ENCODE measurements at places on chromosomes 4 and X.

DNA sequence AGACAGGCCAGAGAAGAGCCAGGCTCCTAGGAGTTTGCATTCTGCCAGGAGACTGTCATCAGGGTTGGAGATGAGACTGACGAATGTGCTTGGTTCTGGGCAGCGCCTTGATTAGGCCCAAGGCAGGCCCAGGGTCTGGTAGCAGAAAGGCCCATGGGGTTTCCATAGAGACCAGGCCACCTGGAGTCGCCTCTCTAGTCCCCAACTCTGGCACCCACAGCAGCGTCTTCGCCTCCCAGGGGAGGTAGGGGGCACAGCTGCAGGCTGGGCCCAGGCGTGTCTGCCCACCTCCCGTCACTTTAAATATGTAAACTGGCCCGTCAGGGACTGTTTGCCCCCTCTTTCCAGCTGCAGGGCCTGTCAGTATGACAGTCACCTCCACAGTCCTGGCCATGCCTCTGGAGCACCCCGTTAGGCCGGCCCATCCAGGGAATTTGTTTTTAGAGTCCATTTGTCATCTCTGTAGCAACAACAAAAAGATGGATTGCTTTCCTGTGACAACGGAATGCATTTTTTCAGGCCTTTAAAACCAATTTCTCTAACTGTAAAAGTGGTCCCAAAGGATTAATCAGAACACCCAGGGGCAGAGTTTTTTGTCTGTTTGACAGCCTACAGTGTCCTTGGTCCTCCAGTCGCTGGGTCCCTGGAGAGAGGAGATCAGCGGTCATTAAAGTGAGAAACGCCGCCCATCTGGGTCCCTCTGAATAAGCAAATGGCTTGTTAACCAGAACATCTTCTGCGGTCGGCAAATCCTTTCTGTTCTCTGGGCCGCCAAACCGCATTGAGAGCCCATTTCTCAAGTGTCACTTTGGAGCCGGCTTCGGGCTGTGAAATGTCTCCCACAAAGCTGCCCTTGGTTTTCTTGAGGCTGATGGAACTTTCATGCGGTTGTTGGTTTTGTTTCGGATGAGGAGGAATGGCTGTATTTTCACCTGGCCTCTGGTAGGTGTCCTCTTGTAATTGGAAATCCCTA is 153.0 kb upstream of the PSAPL1 start:
- DNase-seq: no peak

DNA sequence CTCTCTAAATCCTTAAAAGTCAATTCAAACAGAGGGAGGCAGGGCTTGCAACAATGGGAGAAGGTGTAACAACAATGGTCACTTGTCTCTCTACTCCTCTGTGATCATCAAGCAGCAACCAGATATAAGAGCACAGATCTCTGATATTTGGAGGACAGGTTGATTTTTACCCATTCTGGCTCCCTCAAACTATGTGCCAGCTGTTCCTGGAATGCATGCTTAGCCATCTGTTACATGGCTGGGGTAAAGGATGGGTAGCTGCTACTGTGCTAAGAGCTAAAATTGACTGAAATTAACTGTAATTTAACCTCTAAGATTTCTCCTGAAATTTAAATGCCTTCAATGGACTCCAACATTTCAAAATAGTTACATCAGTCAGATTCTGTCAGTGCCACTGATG is 1459.9 kb downstream of the PCDH7 start:
- no peak for DNase-seq

DNA sequence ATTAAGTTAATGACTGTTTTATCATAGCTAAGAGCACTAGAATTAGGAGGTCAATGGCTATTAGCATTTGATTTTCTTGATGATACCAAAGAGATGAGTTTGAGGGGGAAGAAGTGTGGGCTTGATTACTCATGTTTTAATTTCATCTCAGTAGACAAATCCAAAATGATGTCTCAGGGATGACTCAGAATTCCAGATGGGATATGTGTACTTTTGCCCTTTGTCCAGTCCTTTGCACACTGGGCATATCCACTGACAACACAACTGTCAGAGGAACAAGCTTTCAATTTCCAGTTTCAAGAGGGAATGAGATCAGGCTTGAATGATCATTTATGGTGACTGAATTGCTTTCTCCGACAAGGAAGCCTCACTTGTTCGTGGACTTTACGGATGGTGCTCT is 325.3 kb upstream of the FTHL17 start:
- DNase-seq: no peak

GRCh38 chr4:172546782-172547181 is 621.8 kb upstream of the GALNT7 start:
- DNase-seq: no peak

GRCh38 chr4:38785901-38786402 is 3.2 kb upstream of the TLR10 start:
- no peak for DNase-seq

- no peak for DNase-seq
Observed at GRCh38 chr4:76386566-76387305, 34.2 kb downstream of the CCDC158 start.

- no peak for DNase-seq
Observed at GRCh38 chr4:146159384-146160058, 16.0 kb upstream of the LSM6 start.

- DNase-seq: no peak
Observed at GRCh38 chr4:41590591-41590990, 52.6 kb downstream of the LIMCH1 start.

DNA sequence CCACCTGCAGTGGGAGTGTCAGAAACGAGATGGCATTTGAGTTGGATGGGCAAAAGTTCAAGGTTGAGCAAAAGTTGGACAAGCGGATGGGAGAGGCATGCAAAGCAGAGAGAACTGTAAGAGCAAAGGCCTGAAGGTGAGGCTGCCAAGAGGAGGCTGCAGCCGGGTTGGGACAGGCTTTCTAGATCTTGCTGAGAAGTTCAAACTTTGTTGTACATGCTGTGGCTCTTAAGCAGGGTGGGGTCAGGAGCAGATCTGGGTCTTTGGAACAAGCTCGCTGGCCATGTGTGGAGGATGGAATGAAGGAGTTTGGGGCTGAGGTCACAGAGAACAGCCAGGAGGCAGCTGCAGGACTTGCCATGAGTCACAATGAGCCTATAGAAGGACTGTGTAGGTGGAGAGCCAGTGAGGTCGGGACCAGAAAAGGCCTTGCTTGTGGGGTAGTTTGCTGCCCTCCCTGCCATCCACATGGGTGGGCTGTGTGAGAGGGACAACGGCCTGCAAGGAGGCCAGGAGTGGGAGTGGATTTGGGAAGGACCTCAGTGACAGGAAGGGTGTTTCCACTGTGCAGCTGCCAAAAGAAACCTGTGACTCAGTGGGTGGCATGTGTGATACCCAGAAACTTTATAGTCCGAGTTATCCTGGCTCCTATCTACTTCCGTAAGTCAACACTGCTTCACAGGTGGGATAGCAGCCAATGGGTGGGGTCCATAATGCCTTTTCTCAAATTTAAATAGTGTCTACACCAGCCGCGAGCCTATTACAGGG is 210.4 kb downstream of the MID1IP1 start:
- no peak for DNase-seq

- no peak for DNase-seq
Observed at GRCh38 chr4:184234155-184234554, 16.5 kb upstream of the ENPP6 start.

DNA sequence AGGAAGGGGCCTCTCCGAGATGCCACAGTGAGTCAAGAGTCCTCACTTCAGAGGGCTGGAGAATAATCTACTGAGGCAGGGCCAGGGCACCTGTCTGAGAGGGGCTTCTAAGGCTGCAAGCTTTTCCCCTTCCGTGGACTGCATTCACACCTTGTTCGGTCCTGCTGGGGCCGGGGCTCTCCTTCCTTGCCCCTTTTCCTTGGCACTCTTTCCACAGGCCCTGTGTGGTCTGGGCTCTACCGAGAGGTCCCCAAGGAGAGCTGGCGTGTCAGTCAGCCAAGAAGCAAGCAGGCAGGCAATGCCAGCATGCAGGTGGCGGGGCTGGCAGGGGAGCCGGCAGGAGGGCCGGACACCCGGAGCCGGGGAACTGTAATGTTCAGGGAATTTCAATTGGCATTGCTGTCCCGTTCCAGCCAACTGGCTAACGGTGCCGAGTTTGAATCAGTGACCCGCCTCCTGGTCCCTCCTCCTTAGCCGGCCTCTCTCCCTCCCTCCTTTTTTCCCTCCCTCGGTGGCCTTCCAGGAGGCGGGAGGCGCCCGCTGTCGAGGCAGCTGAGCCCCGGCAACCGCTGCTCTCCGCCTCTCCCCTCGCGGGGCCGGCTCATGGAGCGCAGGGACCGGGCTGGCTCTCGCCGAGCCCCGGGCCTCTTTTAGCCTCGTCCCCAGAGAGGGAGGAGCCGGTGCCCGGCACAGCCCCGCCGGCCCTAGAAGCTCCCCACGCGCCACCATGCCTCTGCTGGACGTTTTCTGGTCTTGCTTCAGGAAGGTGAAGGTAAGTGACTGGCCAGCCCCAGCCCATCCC is at the start of gene STARD8:
TSS of gene STARD8 (plus strand) at position 511 of the 802 bp plus-strand sequence. CDS start at position 728, 217 bp downstream.
- DNase-seq: peak; percentile 68

- DNase-seq: no peak
Observed at GRCh38 chr4:113639326-113639725, 122.2 kb downstream of the CAMK2D start.

DNA sequence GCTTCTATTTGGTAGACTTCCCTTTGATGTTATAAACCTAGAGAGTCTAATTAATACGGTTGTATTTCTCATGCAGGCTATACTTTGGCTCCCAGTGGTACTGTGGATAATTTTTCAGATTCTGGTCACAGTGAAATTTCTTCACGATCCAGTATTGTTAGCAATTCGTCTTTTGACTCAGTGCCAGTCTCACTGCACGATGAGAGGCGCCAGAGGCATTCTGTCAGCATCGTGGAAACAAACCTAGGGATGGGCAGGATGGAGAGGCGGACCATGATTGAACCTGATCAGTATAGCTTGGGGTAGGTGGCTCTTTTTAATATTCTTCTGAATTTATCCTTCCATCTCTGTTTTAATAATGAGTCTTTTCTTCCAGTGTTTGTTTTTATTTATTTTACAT is 249.7 kb downstream of the RAPGEF2 start:
- no peak for DNase-seq

Measured in GM23338 (cell line).